Fibroblast of skin of right biceps (primary cell): ENCODE measurements at places on chromosomes 2 and 18.

- no peak for DNase-seq
Observed at GRCh38 chr2:27583390-27583915, 611 bp downstream of the ZNF512 start.

DNA sequence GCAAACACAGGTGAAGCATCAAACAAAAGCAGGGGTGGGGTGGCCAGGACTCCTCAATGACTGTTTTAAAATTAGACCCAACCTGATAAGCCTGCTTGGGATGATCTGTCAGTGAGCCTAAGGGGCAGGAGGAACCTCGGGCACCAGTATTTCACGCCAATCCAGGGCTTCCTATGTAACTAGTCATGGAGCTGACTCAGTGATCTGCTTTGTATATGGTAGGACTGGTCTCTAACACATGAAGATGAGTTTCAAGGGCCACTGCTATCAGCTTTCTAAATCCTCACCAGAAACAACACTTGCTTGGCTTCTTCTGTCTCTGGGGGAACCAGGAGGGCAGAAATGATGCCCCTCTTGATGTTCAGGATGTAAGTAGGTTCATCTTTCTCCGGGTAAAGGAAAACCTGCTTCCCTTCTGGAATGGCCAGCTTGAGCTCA lies 6.2 kb downstream of the APOB start:
- no peak for DNase-seq

- peak; percentile 19 for DNase-seq
Observed at GRCh38 chr18:621291-622043, 24.7 kb downstream of the CLUL1 start.

- DNase-seq, result no peak
Observed at GRCh38 chr18:50441016-50441415, 66.2 kb downstream of the SKA1 start.
